ENCODE measurements at places on chromosomes 4 and X.

GRCh38 chr4:56979421-56980072 is 851 bp downstream of the POLR2B start:
- DNase-seq = peak; percentile 40

- DNase-seq = no peak
Observed at GRCh38 chr4:125849869-125850268, 535.1 kb downstream of the FAT4 start.

- no peak for DNase-seq
Observed at GRCh38 chr4:42397635-42398170, 415 bp downstream of the SHISA3 start.

DNA sequence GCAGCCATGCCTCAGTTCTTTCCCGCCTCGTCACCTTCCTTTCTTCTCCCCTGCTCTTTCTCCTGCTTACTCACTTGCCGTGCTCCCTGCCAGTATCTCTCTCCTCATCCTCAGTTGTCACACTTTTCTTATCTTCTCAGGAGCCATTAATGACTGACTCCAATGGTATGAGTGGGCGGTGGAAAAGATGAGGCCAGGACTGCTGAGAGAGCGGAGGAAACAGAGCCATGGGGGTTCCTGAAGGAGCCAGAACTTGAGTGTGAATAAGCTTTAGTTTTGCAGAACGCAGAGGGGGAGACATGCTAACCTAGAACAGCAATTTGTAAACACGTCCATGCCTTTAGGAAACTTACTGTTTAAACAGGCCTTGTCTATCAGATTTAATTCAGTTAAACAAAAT is 126.5 kb downstream of the CHIC2 start:
- DNase-seq = no peak

GRCh38 chr4:141643557-141643956 is 7.2 kb downstream of the IL15 start:
- no peak for DNase-seq

- no peak for DNase-seq
Observed at GRCh38 chr4:85430697-85431096, 44.3 kb upstream of the ARHGAP24 start.

DNA sequence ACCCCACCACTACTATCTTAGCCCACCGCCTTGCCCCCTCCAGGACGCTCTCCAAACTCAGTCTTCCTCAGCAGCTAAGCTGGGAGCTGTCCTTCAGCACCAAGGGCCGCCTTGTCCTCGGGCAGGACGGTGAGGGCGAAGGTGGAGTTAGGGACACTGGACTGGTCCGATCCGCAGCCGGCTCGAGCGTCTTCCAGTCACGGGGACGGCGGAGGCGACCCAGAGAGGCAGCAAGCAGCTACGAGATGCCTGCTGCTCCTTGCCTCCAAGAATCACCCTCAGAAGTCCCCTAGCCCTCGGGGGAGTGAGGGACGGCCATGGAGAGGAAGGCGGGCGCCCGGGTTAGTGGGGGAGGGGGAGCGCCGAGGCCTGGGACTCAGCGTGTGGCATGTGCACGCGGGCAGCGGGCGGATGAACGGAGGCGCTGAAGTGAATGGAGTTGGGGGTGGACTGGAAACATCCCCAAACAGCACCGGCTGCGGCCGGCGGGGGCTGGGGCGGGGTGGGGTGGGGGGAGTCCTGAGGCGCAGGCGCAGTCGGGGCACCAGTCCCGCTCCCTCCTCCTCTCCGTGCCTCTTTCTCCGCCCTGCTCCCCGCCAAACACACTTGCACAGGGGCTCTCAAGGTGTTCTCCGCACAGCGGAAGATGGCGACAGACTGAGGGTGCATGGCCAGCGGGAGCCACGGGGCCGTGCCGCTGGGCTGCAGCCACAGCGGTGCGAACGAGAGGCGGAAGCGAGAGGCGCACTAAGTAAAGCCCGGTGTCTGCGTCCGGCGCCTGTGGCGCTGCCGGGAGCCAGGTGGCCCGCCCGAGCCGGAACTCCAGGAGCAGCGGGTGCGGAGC is at the start of gene NALF2:
Gene NALF2, plus strand, starts transcription at position 545 of the 844 bp plus-strand sequence. CDS start 957 bp downstream, outside the sequence.
- DNase-seq = peak; percentile 29

DNA sequence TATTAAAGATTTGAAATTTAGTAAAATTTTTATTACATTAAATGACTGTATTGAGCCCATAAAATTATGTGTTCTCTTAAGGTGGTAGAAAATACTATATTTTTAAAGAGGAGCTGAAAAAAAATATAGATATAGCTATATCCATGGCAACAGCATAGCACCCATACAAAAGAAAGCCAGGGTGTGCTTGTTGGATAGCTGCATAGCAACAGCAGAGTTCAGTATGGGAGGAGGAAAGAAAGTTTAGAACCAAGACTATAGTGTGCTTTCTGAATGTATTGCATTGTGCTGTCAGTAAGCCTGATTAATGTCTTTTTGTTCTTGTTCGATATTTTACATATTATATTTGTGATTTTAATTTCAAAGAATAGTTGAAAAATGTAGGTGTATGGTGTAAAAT is 78.4 kb downstream of the GRID2 start:
- no peak for DNase-seq

- no peak for DNase-seq
Observed at GRCh38 chr4:168777277-168777965, 232.6 kb downstream of the CBR4 start.

GRCh38 chr4:123488916-123489315 is 92.3 kb downstream of the SPRY1 start:
- no peak for DNase-seq

DNA sequence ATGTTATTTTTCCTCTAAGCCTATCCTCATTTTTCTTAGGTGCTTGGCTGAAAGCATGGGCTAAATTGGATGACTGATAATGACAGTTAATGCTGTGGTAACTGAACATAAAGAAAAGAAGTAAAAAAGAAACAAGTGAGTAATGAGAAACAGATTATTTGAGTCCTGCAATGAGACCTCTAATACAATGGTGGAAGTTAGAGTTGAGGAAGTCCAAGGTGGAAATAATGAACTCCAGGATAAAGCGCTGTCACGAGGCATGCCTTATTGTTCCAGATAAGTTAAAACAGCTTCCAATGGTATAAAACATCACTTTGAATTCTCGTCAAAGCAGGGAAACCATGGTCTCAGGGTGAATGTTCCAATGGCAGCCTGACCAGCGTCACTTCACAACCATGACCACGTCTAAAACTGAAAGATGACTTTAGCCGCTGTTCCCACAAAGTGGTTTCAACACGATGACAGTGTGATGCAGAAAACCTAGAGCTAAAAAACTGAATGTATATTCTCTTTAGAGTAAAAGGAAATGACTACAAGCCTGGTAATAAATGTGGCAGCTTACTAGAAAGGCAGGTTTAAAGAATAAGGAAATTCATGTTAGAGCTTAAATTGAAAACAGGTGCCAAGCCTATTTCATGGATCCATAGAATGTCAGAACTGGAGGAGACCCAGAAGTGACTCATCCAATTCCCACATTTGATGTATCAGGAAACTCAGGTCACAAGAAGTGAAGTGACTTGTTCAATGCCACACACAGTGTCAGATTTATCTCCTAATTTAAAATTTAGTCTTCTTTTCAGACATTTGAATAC is 202.6 kb upstream of the GYPA start:
- no peak for DNase-seq

- DNase-seq = peak; percentile 70
Observed at GRCh38 chrX:40153345-40154249, 55.8 kb upstream of the BCOR start.

- DNase-seq = no peak
Observed at GRCh38 chrX:621705-622503, 8.7 kb upstream of the SHOX start.

DNA sequence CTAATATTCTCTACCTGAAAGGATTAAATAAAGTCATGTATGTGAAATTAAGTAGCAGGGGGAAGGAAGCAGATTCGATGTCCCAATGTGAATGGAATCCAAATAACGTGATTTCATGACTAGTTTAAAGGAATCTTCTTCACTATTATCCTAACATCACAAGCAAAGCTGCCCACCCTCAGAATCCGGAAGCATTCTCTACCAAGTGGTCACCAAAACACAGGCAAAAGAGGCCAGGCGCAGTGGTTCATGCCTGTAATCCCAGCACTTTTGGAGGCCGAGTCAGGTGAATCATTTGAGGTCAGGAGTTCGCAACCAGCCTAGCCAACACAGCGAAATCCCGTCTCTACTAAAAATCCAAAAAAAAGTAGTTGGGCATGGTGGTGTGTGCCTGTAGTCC is 212.9 kb downstream of the LDB2 start:
- DNase-seq = no peak

GRCh38 chr4:7596918-7597606 is 162.3 kb upstream of the PSAPL1 start:
- no peak for DNase-seq

GRCh38 chr4:109497511-109497910 is 62.5 kb upstream of the MCUB start:
- no peak for DNase-seq

DNA sequence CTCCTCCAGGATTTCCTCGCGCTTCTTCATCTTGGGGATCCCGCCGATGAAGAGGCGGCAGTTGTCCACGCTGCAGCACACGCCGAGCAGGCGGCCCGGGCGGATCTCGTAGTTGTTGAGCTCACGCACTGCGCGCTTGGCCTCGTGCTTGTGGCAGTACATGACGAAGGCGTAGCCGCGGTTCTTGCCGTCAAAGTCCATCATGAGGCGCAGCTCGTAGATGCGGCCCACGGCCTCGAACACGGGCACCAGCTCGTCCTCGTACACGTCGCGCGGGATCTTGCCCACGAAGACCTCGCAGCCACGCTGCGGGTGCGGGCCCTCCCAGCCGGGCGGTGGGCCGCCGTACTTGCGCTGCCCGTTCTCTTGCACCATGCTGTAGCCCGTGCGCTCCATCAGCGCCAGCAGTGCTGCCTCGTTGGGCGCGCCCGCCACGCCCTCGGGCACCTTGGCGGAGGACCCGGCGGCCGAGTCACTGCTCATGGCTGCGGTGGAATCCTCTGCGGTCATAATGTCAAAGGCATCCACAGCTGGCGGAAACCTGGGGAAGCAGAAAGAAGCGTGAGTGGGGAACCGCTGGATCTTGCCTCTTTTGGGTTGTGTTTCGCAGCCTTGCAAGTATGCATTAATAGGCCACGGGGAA is 103.4 kb downstream of the CHRNA9 start:
- no peak for DNase-seq

DNA sequence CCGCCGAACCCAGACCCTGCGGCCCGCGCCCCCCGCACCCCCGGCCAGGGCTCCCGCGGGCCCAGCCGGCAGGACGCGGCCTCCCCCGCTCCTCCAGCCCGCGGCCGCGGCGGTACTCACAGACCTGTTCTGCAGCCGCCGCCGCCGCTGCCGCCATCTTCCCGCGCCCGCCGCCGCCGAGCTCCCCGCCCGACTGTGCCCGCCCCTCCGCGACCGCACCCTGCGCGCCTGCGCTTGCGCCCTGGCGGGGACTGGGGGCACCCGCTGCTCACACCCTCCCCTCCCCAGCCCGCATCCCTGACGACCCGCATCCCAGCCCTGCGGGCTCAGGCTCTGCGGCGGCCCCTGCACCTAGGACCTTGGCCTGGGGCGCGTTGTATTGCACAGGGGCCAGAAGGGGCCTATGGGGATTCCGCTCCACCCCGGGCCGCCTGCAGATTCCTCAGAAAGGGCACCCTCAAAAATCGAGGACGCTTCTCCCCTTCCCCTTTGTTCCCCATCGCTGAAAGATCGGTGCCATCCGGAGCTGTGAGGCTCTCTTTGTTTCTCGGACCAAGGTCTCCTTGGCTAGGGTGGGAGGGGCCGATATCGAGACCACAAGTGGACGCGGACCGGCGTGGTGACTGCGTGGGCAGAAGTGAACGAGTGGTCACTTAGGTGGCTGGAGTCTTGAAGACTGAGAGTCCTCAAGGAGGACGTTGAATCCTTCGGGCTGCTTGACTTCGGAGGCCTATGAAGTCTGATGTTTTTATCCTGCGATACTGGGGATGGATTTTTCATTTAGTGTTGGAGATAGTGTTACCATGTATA is at the start of gene SGCB:
Gene SGCB, minus strand, starts transcription at position 197 of the 810 bp plus-strand sequence. Its CDS starts 40 bp downstream, at position 157.
- DNase-seq = peak; percentile 77

DNA sequence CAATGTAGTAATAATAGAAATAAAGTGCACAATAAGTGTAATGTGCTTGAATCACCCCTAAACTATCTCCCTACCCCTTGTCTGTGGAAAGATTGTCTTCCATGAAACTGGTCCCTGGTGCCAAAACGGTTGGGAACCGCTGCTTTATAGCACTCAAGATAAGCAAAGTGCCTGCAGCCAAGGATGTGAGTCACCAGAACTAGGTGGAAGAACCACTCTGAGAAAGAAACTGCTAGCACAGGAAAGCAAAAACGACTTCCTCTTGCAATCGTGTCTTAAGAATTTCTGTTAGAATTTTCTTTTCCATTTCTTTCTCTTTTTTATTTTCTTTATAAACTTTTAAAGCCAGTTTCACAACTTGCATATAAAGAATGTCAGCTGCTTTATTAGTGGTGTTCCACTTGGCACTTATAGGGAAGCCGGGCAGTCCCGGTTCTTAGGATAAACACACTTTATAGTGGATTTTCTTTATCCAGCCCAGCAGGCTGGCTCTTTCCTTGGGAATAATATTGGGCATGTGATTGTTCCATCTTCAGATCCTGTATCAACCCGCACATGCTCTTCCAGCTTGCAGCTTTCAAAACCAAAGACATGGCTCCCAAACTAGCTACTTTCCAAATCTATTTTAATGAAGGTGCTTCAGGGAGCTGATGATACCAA is 32.3 kb upstream of the CXCL8 start:
- DNase-seq = no peak

Measured in stimulated activated CD4-positive, alpha-beta T cell treated with anti-CD3 and anti-CD28 coated beads, Interleukin-4, amount 100 ng/mL, for 1 hour (primary cell).